Gastrocnemius medialis (tissue), 4 donors: ENCODE measurements at places on chromosomes 1 and 21. TPM values are rescaled to one million over a fixed set of nuclear protein-coding genes. Genes with fewer than 3 reads are reported as not detected.
A peak's percentile ranks its signal among the peaks of the same experiment; 100 is the strongest.

GRCh38 chr21:44881198-44881872 lies 7.8 kb upstream of the PTTG1IP start:
- DNase-seq = no peak

Gene KRTAP13-2
- total RNA-seq = not detected

Gene IQGAP3
- total RNA-seq = not detected

Gene LIPI
- total RNA-seq = not detected

Gene TACSTD2
- total RNA-seq = not detected

DNA sequence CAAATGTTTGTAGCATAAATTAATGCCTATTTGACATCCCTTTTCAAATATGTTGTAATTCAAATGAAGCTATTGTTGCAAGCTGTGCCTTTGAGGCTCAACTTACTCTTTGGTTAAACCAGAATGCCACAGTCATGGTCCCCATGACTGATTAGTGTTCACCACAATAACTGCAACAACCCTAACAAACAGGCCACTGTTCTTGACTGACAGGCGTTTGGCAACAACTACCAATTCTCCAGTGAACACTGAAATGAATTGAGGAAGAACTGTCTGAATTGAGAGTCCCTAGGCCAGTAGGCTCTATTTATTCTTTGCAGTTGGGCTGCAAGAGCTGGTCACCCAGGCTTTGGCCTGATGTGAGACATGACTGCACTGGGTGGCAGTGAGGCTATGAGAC lies 6.6 kb upstream of the TMEM167B start:
- DNase-seq = no peak

Gene TSACC
- not detected for total RNA-seq

GRCh38 chr1:10210841-10211804 lies 753 bp downstream of the KIF1B start:
- peak; percentile 98 for DNase-seq

Gene CDC42
- total RNA-seq = 109 TPM

- no peak for DNase-seq
These were observed 39.0 kb upstream of the RWDD3 start for GRCh38 chr1:95195046-95195445.

DNA sequence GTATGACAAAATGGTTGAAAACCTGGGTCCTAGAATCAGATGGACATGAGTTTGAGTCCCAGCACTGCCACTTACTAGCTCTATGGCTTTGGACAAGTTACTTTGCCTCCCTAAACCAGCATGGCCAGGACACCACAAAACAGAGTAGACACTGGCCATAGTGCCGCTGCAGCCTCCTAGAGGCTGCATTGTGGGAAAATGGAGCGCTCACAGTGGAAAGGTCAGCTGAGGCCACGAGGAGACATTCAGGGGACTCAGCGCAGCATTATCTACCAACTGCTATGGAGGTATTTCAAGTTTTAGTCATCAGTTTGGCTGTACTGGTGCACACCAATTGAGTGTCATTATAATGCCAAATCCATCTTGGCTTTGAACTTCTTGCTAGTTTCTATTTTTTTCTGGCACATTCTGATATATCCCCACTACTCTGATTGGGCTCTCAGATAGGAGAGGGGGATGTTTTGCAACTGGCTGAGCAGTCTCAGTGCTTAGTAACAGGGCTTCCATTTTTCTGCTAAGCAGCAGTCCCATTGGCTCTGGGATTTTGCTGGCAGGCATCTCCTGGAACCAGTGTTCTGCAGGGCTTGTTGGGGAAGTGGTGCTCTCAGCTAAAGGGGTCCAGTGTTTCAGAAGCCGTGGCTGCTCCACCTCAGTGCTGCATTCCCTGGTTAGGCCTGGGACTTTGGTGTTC lies 16.2 kb downstream of the NT5C1A start:
- DNase-seq = no peak

Gene LCE6A
- total RNA-seq = not detected

GRCh38 chr1:50264590-50264989 lies 155.9 kb downstream of the ELAVL4 start:
- no peak for DNase-seq

GRCh38 chr1:172417557-172417956 lies 2.9 kb upstream of the C1orf105 start:
- no peak for DNase-seq

Gene KRTAP21-2
- total RNA-seq = not detected

- DNase-seq = no peak
These were observed 9.3 kb downstream of the MYBPH start for GRCh38 chr1:203166192-203166940.

Gene PTGFRN
- total RNA-seq = 1.5 TPM

- DNase-seq = no peak
These were observed 42.6 kb downstream of the ADCY10 start for GRCh38 chr1:167871331-167871730.

Gene PTCH2
- total RNA-seq = 0.56 TPM

GRCh38 chr1:68908316-68908715 lies 411.4 kb upstream of the DEPDC1 start:
- no peak for DNase-seq

Gene LY9
- not detected for total RNA-seq

Gene BPNT1
- 5.2 TPM for total RNA-seq

- DNase-seq = no peak
These were observed 51.0 kb upstream of the LHX8 start for GRCh38 chr1:75083223-75083622.

DNA sequence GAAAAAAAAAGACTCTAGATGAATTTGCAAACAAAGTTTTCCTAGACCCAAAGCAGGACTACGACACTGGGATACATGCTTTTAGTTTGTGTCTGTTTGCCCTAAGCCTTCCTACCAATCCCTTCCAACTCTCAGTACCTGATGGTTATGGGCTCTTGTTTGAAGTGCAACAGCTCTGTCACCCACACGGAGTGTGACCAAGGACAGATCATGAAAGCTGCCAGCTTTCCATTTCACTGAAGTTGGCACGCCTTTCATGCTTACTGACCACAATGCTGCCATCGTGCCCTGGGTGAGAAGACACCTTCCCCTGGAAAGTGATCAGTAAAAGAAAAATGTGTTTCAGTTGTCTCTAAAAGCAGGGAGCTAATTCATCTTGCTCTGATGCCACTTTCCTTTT lies 312.5 kb upstream of the PTBP2 start:
- DNase-seq = no peak

GRCh38 chr1:10724948-10725847 lies 71.2 kb downstream of the CASZ1 start:
- DNase-seq = peak; percentile 96

Gene PTPRC
- 2.8 TPM for total RNA-seq

GRCh38 chr21:25421321-25422028 lies 185.8 kb downstream of the MRPL39 start:
- no peak for DNase-seq

DNA sequence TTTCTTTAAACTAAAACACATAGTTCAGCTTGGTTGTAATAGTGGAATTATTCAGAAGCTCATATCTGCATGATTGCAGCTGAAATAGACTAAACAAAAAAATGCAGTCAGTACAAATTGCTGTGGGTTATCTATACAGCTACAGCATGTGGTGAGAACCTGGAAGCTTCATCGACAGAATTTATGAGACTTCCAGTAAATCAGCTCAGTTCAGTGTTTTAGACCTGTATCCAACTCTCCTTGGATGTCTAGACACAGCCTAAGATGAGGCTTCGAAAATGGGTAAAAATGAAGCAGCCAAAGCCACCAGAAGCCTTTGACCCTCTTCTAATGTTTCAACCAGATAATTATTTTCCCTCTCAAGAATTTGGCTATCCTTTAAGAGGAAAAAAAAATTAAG lies 127.1 kb upstream of the C1orf105 start:
- DNase-seq = no peak
